Fibroblast of pulmonary artery (primary cell): ENCODE measurements at places on chromosomes 1 and 21.

GRCh38 chr1:228209657-228210056 is 1.8 kb downstream of the OBSCN start:
- no peak for DNase-seq

- no peak for DNase-seq
These were observed 9.6 kb upstream of the HTR6 start for GRCh38 chr1:19654886-19655717.

DNA sequence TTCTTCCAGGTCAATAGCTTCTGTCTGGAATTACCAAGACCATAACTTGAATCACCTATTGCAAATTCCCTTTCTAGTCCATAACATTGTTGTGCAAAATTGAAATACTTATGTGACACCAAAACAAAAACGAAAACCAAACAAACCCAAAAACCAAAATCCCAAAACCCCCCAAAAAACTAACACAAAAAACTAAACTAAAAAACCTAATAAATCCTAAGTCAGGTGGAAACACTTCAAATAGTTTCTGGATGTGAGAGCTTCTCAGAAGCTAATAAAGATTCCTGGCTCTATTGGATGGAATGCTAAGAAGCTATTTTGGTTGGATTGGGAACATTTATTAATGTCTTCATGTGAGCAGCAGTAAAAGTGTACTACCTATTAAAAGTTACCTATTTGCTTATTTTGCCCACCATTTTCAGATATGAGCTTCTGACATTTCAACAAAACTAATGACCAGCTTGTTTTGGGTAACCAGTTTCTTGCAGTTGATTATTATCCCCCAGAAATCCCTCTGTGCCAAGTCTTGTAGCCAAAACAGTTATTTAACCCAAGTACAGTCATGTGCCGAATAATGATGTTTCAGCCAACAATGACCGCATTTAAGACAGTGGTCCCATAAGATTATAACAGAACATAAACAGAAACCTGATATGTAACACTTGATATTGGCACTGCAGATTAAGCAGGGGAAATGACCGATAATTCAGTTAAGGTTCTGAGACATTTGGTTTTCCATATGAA is 76.4 kb downstream of the LTN1 start:
- no peak for DNase-seq

DNA sequence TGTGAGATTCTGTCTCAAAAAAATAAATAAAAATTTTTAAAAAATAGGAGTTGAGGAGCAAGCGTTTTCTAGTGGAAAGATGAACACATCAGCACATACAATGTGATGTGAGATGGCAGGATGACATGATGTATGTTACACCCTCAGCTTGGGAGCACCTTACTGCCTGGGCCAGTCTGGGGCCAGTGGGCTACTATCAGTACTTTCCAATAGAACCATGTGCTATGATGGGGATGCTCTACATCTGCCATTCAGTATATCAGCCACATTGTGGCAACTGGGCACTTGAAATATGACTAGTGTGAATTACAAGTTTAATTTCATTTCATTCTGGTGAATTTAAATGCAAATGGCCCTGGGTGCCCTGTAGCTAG is 156.0 kb downstream of the PGBD5 start:
- no peak for DNase-seq

GRCh38 chr1:60958001-60958400 is 124.4 kb upstream of the NFIA start:
- DNase-seq, result no peak

GRCh38 chr1:242811092-242811840 is 286.8 kb upstream of the PLD5 start:
- no peak for DNase-seq

DNA sequence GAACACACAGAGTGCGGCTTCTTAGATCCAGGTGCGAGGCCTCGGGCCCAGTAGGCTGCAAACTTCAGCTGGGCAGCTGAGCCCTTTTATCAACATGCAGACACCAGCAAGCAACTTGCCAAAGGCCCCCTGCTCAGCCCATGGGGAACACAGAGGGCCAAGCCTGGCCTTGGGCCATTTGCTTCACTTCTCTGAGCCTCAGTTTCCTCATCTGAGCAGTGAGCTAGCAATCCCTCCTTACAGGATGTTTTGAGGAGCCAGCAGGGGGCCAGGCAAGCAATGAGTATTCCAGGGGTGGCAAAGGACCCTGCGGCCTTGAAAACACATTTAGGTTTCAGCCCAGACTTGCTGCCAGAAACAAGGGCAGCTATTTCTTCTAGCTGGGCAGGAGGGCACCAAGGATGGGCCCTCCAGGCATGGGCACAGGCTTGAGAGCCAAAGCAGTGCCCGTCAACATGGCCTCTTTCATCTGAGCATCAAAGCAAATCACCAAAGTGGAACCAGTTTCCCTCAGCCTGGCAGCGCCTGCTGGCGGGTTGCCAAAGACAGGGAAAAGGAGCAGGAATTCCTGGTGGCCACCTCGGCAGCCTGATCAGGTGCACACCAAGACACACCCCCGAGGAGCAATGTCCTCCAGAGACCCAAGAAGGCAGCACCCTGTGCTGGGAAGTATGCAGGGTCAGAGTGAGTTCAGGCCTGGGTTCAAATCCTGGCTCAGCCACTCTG is 1.4 kb downstream of the MATN1 start:
- DNase-seq, result no peak

GRCh38 chr1:79667166-79667565 is 660.6 kb upstream of the ADGRL4 start:
- no peak for DNase-seq

DNA sequence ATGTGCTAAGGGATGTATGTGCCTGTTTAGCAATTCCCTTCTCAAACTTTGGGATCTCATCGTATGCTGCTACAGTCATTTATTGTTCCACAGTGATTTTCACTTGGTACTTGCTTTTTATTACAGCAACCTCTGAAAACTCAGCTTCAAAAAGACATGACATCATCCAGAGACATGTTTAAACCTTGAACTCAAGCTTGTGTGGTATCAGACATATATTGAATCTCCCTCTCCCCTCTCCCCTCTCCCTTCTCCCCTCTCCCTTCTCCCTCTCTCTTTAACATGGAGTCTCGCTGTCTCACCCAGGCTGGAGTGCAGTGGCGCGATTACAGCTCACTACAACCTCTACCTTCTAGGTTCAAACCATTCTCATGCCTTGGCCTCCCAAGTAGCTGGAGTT is 19.5 kb upstream of the TUT4 start:
- no peak for DNase-seq

GRCh38 chr1:93033785-93034184 is 45.3 kb upstream of the MTF2 start:
- peak; percentile 49 for DNase-seq
